Cerebellar nuclear complex (tissue), 1 donor: ENCODE measurements at places on chromosomes 4 and X.

- no peak for DNase-seq
Measured at GRCh38 chr4:178339769-178340168, 897.5 kb upstream of the AGA start.

DNA sequence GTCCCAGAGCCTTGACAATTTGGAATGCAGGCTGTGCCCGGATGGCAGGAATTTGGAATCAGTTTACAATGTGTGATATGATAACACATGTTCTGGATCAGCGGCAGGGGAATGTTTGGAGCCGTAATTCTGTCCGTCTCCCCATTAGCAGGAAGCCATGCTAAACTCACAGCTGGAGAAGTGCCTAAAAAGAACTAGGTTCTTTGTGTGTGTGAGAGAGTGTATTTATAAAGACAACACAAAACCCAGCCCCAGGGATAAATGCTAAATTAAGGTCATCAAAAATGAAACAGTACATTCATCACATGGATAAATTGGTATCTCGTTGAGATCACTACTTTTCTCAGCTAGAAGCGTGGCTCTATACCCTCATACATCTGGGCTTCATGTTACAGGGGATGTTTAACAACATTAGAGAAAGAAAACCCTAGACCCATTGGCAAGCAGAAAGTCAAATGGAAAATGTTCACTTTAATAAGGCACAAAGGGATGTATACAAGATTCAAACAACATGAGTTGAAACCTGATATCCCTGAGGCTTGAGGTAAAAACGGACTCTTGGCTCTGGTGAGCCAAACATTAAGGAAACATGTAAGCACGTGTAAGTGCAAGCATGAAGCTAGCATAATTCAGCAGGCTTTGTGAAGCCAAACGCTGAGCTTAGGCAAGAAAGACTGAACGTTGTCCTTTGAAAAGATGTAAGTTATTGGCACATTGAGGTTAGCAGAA is 18.0 kb upstream of the TMEM131L start:
- no peak for DNase-seq

- no peak for DNase-seq
Measured at GRCh38 chrX:94288972-94289371, 615.0 kb downstream of the FAM133A start.

GRCh38 chr4:100960232-100960631 is 387.1 kb downstream of the PPP3CA start:
- no peak for DNase-seq

DNA sequence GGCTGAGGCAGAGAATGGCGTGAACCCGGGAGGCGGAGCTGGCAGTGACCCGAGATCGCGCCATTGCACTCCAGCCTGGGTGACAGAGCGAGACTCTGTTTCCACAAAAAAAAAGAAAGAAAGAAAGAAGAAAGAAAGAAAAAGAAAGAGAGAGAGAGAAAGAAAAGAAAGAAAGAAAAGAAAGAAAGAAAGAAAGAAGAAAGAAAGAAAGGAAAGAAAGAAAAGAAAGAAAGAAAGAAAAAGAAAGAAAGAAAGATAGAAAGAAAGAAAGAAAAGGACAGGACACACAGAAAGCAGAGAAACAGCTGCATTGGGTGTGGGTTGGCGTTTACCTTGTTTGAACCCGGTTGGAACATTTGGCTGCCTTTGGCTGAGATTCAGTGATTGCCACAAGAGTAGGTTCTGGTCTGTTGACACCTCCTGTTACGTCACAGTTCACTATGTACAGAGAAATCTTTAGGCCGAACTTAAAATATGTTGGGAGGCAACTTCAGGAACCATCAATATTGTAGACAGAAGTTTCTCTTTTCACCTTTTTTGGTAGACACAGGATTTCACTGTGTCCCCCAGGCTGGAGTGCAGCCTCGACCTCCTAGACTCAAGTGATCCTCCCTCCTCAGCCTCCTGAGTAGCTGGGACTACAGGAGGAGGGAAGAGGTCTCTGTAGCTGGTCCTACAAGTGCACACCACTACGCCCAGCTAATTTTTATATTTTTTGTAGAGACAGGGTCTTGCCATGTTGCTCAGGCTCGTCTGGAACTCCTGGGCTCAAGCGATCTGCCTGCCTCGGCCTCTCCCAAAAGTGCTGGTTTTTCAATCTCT is 16.3 kb upstream of the PLCXD1 start:
- no peak for DNase-seq

DNA sequence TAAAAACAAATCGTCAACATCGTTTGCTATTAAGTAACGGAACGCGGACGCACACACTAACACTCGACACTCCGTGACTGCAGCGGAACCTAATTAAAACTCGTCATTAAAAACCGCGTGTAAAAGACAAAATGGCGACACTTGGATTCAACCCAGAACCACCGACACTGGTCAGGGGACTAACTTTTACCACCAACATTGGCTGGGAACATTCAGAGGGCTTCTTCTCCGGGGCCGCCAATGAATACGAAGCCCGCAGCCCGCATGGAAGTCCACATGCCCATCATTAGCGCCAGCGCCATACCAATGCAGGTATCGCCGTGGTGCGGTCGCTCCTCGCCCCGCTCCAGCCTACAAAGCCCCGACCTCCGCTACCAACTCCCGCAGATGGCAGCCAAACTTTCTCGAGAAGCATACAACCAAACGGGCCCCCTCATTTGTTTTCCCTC is 498 bp downstream of the RBMX start:
- DNase-seq: no peak

DNA sequence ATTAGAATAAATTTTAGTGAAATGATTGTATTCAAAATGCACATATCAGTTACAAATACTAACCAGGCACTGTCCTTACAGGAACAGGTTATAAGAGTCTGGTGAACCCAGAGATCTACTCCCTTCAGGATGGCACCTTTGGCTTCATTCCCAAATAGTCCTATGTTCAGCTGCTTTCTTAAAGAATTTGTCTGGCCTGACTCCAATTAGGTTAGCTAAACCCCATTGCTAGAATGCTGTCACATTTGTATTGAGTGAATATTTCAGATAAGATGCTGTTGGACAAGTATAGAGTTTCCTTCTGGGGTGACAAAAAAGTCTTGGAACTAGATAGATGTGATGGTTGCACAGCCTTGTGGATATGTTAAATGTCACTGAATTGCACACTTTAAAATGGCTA is 69.4 kb downstream of the EFHC2 start:
- no peak for DNase-seq

- no peak for DNase-seq
Measured at GRCh38 chr4:6044276-6044675, 26.0 kb upstream of the C4orf50 start.

- DNase-seq: no peak
Measured at GRCh38 chr4:113824396-113824795, 62.9 kb upstream of the CAMK2D start.

GRCh38 chrX:104254442-104255115 is at the start of gene ESX1:
Gene ESX1, minus strand, starts transcription at chrX:104254933. Its CDS starts 84 bp downstream, at chrX:104254849.
- DNase-seq: no peak

DNA sequence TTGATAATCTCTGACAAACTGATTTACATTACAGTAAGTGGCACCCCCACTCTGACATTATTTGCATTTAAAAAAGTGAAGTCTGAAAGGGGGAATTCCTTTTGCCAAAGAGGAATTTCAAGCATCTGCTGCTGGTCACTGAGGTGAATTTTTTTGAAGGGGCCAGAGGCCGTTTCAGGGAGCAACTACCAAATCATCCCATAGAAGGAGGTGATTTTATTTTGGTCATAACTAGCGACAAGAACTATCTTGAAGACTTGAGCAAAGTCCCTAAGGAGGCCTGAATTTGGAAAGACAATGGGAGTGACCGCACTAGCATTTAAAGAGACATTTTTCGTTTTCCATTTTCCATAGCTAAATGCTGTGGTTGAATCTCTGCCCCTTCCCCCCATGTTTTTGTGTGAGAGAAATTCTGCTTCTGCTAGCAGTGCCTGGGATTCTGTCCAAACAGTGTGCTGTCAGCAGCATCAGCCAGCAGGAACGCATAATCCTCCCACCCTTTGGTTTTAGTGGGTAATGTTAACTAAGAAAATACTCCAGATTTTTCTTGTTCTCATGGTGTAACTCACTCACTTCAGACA is 110.1 kb upstream of the MED14 start:
- DNase-seq: no peak

GRCh38 chrX:2387614-2388239 is 113.0 kb downstream of the DHRSX start:
- no peak for DNase-seq

- DNase-seq: no peak
Measured at GRCh38 chr4:25538430-25538829, 117.2 kb upstream of the SLC34A2 start.

GRCh38 chr4:70613306-70614183 is 15.0 kb upstream of the ENAM start:
- no peak for DNase-seq

GRCh38 chr4:146485968-146486367 is 35.8 kb downstream of the SLC10A7 start:
- no peak for DNase-seq

DNA sequence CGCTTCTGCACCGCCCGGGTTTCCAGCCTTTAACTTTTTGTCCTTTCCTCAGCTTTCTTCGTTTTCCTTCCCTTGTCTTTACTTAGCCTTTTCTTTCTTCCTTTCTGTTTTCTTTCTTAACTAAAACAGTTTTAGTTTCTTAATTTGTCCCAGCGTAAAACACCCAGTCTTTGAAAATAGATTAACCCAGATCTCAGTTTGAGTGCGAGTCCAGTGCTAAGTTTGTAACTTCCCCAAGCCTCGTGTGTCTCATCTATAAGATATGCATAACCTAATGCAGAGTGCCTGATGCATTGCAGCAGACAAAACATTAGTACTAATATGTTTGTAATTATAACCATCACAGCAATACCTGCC is 460 bp upstream of the GEMIN8 start:
- no peak for DNase-seq

DNA sequence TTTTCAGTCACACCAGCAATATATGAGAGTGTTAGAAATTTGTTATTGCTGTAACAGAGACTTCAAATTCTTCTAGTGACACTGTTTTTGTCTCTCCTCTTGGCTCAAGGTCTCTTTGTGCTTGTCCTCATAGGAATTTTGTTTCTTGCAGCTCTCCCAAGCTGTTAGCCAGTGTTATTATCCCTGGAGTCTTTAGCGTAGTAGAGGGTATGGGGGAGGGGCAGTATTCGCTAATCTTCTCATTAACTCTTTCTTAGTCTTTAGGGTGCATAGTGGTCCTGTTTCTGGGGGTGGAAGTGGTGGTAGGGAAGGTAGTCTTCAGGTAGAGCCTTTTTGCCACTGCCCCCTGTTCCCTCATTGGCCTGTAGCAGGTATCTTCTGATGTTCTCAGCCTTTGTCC is 79.4 kb downstream of the JADE3 start:
- DNase-seq: no peak

DNA sequence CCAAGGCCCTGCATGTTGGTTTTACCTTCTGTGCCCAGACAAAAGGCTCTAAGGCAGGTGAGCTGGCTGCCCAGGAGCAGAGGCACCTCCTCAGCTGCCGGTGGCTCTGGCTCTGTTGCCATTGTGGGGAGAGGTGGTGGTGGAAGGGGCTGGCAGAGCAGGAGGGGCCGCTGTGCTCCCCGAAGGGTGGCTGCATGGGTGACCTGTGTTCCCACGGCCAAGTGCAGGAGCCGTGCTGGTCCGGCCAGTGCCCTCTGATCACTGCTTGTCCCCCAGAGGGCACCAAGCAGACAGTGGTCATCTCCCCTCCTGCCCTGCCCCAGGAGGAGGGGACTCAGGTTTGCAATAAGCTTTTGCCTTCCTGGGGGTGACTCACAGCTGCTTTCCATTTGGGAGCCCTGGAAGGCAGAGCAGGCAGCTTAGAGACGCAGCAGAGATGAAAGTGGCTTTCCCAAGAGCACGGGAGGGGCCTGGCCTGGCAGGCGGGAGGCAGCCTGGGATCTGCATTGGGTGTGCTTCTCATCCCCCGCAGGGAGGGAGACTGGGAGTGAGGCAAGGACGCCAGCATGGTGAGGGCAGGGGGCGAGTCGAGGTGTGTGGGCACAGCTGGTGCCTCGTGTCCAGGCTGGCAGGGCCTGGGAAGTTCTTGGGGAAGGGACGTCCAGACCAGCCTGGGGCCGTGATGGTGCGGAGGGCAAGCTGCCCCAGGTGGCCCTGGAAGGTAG is 28.7 kb downstream of the DOK7 start:
- DNase-seq: no peak

DNA sequence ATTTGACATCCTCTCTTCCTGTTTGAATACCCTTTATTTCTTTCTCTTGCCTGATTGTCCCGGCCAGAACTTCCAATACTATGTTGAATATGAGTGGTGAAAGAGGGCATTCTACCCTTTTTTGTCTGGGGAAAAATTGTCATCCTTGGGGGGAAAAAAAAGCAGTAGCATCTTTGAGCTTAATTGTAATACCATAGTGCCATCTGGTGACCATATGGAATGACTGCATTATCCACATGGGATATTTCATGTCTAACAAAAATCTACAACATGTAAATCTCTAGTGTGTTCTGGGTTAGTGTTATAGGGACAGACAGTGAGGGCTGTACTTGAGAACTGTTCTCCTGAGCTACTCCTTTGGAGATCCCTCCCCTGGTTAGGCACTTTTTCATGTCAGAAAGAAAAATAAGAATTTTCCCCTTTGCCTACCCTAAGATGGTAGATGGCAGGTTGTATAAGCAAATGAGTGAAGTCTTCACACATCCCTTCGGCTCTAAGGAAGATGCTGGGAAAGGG is 26.0 kb downstream of the CAPN6 start:
- DNase-seq: no peak
